Naive thymus-derived CD4-positive, alpha-beta T cell (primary cell): ENCODE measurements at places on chromosomes 4 and X. TPM values are rescaled to one million over a fixed set of nuclear protein-coding genes. Genes with fewer than 3 reads are reported as not detected.

DNA sequence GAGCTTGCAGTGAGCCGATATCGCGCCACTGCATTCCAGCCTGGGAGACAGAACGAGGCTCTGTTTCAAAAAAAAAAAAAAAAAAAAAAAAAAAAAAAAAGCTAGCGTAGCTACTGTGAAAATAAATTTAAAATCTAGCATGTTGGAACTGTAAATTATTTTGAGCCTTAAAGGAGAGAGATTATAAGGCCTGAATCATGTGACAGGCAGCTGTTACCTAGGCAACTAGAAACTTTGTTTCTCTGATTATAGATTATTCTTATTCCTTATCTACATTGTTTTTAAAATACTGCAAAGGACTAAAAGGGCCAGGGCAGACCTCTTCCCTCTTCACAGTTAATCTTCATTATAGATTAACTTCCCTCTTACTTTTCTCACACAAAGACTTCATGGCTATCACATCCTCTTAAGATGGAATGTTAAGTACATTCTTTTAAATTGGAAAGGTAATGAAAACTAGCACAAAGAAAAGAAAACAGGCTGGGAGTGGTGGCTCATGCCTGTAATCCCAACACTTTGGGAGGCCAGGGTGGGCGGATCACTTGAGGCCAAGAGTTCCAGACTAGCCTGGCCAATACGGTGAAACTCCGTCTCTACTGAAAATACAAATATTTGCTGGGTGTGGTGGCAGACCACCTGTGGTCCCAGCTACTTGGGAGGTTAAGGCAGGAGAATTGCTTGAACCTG is 21.1 kb upstream of the PDS5A start:
- no peak overlapping the region for H3K27ac ChIP-seq
- DNase-seq = no peak
- H3K4me1 ChIP-seq = no peaks in the 10 kb centered on the region
- H3K4me3 ChIP-seq = no peak overlapping the region
- H3K36me3 ChIP-seq = no peaks in the 10 kb centered on the region
- no peaks in the 10 kb centered on the region for H3K27me3 ChIP-seq

DNA sequence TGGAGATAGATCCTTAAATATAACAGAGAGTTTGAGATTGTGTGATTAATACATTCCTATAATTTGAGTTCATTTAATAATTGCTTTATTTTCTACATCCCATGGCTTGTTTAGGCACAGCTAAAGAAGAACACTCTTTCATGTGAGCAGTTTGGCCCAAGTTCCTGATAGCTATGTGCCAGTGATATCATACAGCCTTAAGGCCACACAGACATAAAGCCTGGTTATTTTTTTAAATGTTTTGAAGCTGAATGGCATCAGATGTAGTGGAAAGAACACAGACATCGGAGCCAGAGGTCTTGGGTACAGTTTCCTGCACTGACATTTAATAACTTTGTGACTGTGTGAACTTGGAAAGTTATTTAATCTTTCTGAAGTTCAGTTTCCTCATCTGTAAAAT is 7.0 kb upstream of the NDNF start:
- no peak overlapping the region for H3K4me3 ChIP-seq
- H3K4me1 ChIP-seq = peaks cover 5% of the 10 kb centered on the region
- H3K36me3 ChIP-seq = no peaks in the 10 kb centered on the region

Gene SHOX
- total RNA-seq = not detected

DNA sequence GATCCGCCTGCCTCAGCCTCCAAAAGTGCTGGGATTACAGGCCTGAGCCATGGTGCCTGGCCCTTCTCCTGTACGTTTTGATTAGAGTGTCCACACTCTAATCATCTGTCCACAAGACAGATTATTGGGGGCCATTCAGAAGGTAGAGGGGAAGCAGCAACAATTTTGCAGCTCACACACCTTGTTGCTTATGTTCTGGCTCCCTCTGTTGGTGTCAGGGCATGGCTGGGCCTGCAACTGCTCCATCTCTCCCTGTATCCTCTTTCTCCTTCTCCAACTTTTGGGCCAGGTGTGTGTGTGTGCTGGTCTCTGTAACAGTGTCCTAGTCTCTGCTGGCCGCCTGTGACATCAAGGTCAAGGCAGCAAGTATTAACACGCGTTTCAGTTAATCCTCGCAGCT is 125.5 kb upstream of the MBNL3 start:
- H3K4me1 ChIP-seq = no peaks in the 10 kb centered on the region
- no peak for DNase-seq
- H3K27ac ChIP-seq = no peak overlapping the region
- H3K4me3 ChIP-seq = no peak overlapping the region
